ENCODE measurements at places on chromosomes 3 and 15.

DNA sequence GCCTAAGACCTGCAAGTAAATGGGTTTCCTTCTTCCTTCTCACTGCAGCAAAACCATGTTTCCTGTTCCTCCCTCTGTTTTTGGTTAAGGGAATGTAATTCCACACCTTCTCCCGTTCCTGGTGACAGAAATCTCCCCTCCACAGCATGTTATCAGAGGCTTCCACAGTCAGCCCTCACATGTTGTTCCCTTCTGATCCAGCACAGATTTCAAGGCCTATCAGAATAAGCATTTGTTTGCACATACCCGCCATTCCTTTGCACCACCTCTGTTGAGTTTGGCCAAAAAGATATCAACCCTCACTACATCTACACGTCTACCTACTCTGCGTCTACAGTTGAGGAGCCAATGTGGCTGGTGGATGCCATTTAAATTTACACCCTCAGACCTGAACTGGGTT, 113.9 kb upstream of the GRM7 start:
- no peak for DNase-seq

DNA sequence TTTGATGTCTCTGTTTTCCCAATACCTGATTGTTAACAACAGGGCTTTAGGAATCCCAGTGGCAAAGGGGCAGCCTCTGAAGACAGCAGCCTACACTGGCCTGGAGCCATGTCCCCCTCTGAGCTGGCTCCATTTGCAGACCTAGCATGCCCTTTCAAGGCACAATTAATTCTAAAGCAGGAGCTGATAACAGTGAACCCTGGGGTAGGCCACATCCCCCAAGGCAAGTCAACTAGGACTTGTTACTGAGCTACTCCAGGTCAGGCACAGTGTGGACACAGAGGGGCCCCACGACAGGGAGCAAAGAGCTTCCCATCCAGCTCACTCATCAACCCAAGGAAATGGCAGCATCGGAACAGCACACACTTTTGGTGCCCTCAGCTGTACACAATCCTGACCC, 51.9 kb downstream of the SPSB4 start:
- no peak for DNase-seq

DNA sequence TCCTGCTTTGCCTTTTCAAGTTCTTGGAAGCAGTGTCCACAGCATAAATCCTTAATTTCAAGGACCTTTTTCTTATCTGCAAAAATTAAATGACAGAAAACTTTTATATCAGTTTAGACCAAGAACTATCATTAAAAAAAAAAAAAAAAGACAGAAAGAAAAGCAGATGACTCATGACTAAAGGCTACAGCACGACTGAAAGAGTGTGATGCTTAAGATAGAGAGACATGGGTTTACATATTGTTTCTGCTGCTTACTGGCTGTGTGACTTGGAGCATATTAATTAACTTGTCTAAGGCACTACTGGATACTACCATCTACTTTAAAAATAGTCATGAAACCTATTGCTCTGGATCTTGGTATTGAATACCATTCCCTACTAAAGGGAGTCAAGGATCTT, 62.3 kb downstream of the CEP152 start:
- no peak for DNase-seq

- DNase-seq, result peak; percentile 91
Measured at GRCh38 chr15:70794596-70795310, 31.4 kb upstream of the UACA start.

- DNase-seq, result no peak
Measured at GRCh38 chr15:67784090-67784781, 41.1 kb upstream of the SKOR1 start.

DNA sequence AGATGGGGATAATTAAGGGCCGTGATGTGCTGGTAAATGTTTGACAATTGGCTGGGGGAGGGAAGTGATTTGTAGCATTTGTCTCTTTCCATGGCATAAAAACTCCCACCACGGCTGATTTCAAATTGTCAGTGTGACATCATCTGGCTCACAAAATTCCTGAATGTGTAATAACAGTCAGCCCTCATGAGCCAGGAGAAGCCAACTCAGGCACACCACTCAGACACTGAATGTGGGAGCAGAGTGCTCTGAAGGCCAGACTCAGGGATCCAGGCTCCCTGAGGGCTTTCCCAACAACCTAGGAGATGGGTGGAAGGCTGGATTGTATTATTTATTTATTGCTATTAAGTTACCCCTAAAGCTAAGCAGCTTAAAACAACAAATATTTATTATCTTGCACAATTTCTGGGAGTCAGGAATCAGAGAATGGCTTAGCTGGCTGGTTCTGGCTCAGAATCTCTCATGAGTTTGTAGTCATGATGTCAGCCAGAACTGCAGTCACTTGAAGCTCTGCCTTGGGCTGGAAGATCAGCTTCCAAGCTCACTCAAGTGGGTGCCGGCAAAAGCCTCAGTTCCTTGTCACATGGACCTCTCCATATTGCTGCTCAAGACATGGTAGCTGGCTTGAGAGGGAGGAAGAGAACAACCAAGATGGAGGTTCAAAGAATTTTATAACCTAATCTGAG, 6.5 kb upstream of the CPEB1 start:
- DNase-seq, result no peak

- DNase-seq, result no peak
Measured at GRCh38 chr3:197309528-197310361, 11.3 kb upstream of the DLG1 start.

DNA sequence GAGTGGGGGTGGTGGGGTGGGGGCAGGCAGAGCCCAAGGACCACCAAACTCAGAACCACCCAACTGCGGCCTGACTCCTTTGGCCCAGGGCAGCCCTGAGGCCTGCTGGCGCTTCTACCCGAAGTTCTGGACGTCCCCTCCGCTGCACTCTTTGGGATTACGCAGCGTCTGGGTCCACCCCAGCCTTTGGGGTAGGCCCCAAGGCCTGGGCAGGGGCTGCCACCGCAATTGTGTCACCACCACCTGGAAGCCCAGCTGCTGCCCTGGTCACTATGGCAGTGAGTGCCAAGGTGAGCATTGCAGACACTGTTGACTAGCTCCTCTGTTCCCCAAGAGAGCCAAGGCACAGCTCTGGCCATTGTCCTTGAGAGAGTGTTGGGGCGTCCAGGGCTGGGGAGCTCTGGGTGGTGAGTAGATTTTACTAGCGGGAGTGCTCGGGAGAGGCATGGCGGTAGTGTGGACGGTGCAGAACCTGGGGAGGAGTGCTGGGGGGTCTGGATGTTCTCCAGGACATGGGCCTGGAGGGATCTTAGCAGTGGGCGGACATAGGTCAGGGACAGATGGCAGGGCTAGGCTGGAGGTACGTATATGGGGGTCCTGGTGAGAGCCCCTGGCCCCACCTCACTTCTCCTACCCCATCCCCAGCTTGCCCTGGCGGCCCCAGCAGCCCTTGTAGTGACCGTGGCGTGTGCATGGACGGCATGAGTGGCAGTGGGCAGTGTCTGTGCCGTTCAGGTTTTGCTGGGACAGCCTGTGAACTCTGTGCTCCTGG, 12.8 kb downstream of the NT5DC2 start:
- DNase-seq, result no peak

DNA sequence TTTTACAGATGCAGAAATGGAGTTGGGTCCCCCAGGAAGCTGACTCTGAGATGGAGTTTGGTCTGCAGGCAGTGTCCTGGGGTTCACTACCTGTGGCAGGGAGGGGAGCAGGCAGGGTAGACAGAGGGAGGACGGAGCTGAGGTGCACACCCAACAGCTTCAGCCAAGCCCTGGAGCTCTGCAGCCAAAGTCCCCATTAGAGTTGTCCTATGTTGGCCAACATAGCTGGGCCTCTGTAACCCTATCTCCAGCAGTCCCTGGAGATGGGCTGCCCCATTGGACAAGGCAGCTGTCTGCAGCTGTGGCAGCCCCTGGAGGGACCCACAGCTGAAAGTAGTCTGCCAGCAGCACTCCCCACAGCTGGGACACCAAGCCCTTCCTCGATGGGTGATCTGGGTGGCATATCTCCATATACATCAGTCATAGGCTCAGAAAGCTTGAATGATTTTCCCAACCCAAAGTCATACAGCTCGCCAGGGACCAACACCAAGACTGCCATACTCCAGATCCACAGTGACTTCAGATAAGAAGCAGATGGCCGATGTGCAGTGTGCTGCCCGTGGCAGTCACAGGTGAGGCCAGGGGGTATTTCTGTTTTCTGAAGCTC, 31.9 kb downstream of the STARD5 start:
- no peak for DNase-seq

DNA sequence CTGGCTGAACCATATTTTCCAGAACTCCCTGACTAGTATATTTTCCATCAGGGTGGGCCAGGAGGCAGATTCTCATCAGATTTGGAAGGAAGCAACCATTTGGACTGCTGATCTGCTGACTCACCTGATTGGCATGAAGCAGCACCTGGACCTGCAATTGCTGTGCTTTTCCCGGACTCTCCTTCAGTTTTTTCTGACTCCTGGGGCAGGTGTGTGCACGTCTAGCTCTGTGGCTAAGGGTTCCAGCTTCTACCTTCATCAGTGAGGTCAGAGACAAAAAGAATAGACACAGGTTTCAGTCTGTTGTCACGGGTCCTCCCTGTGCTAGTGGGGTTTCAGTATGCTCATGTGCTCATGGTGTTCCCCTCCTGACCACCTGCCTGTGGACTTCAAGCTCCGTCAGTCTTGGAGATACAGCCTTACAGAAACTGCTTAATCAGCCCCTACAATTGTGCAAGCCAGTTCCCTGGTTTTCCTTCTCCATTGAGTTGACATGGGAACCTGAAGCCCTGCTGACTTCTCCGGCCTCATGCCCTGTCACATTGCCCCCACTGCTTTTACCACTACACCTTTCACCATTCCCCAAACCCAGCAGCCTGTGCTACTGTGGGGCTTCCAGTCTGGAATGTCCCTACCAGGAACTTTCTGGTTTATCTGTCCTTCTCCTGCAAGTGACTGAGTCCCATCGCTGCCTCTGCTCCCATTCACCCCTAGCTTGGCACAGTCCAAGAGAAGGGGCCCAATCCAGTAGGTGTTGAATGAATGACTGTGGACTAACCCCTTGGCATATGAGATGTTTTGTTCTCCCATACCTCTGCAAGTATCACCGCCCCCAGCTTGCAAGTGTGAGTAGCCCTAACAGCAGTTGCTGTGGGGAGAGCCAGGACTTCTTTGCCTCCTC, 31.7 kb downstream of the HMCES start:
- DNase-seq, result no peak

DNA sequence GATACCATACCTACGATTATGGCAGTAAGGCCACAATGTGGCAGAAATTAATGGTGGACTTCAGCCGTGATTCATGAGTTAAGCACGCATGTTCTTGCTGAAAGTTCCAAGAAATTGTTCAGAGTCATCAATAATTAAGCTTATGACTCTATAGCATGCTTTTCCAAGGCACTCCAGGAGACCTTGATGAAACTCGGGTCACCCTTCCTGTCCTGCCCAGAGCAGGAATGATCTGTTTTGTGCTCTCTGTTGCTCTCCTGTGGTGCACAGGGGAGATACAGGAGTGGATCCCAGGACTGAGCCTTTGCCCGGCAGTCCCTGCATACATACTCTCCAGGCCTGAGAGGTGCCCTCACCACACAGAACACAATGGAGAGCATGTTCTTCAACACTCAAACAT, 141.6 kb upstream of the SLC2A2 start:
- no peak for DNase-seq

- no peak for DNase-seq
Measured at GRCh38 chr3:43522727-43523362, 99.0 kb downstream of the ANO10 start.

DNA sequence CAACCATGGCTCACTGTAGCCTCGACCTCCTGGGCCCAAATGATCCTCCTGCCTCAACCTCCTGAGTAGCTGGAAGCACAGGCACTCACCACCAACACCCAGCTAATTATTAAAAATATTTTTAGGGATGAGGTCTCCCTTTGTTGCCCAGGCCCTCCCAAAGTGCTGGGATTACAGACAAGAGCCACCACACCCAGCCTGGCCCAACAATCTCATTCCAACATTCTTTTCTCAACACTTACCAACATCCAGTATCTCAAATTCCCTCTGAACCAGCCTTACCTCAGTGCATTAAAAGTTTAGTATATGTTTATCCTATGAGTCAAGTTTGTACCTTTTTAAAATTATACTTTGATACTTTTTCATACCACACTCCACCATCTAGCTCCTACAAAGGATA, 25.0 kb downstream of the ANXA2 start:
- DNase-seq, result no peak

GRCh38 chr3:7285505-7285904, 424.6 kb downstream of the GRM7 start:
- DNase-seq, result no peak

DNA sequence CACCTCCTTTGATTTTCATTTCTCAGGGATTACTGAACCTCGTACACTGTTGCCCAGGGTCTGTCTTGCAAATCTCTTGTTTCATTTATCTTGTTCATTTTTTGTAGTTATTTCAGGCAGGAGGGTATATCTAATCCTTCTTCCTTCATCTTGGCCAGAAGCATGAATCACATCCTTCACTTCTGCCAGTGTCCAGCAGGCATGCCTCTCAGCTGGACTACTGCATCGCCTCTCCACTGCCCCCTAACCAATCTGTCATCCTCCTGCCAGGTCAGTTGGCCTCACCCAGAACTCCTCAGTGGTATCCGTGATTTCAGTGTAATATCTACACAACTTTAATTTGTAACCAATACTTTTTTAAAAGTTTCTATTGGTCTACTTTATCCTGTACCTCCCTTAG, 297.9 kb downstream of the GABRG3 start:
- DNase-seq, result no peak

DNA sequence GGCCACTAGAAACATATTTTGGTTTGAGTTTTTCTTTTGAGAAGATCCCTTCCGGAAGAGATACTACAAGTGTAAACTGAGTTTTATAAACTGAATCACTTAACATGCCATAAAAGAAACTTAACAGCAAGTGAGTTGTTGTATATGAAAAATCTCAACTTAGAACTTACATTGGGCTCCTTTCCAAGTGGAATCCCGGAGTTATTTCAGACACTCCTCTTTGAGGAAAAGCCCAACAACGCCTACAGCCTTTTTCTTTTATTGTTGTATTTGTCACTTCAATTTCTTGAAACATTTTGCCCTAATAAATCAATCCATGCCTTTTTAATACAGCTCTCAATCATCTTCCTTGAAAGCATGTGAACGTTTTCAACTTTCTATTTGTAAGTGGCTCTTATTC, 137.3 kb downstream of the FEZF2 start:
- no peak for DNase-seq

- no peak for DNase-seq
Measured at GRCh38 chr3:155398046-155398445, 104.6 kb upstream of the STRIT1 start.

GRCh38 chr3:30300809-30301208, 305.6 kb upstream of the TGFBR2 start:
- no peak for DNase-seq

DNA sequence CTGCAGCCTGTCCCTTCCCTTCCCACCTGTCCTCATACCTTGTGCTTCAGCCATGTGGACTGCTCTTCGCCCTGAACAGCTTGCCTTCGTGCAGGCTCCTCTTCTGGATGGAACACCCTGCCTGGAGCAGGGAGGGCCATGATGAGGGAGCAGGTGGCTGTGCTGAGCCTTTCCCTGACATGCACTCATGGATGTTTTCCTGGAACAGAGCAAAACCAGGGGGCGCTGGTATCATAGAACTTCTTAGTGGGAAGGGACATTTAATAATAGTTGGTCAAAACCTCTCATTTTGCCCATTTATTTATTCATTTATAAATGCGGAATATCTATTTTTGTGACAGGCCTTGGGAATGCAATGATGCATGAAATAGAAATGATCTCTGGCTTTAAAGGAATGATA, 149.3 kb downstream of the CACNA1D start:
- no peak for DNase-seq

GRCh38 chr3:116135457-116136085, 309.7 kb downstream of the LSAMP start:
- no peak for DNase-seq

All from smooth muscle cell of the brain vasculature (primary cell).